ENCODE measurements at places on chromosomes 11 and 22. TPM values are rescaled to one million over a fixed set of nuclear protein-coding genes. Genes with fewer than 3 reads are reported as not detected.

The SLC22A8 gene
- not detected for total RNA-seq

DNA sequence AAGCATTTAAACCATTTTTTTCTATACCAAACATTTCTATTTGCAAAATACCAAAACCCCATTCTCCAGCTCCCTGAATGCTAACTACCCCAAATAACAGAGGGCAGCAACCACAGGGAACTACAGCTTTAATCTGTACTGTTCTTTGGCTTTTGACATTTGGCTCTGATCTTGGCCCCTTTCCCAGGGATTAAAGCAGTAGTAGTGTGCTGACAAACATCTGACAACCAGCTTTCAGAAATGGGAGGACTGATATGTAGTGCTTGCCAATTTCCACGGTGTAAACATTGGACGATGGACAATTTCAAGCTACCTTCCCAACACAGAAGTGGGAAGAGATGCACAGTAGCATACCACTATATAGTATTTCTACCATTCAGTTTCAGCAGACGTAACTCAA is 88.4 kb upstream of the TEAD1 start:
- no peak for DNase-seq

The ISX gene
- total RNA-seq: not detected

DNA sequence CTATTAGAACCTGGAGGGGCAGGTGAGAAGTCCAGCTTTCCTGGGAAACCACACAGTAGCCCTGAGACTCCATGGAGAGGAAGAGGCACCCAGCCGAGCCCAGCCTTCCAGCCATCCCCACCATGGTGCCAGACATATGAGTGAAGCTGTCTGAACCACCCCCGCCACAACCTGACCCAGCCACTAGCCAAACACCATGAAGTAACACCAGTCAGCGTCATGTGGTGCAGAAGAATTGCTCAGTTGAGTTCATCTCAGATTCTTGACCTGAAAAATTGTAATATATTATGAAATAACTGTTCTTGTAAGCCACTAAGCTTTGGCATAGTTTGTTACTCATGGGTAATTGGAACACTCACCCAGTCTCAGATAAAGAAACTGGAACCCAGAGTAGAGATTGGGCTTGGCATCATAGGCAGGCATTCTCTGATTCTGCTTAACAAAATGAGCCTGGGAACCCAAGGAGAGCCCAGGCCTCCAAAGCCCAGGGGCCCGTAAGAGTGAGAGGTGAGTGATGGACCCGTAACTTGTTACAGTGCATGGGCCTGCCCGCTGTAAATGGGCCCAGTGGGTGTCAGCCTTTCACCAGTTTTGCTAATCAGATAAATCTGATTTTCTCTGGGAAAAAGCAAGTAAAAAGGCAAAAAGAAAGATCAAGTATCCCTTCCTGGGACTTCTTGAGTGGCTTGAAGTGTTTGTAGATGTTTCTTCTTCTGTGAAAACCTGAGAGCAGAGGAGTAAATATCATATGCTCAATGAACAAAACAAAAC is 305.5 kb downstream of the DDX10 start:
- no peak for DNase-seq

The OR8D4 gene
- total RNA-seq: not detected

- no peak for DNase-seq
Observed at GRCh38 chr11:67634366-67635230, 4.9 kb upstream of the NUDT8 start.

Data from OCI-LY7 (cell line).